ENCODE measurements at places on chromosomes 1 and 21. TPM values are rescaled to one million over a fixed set of nuclear protein-coding genes. Genes with fewer than 3 reads are reported as not detected.
A peak's percentile ranks its signal among the peaks of the same experiment; 100 is the strongest.

- no peaks in the 10 kb centered on the region for H3K4me1 ChIP-seq
- H3K4me3 ChIP-seq, result no peak overlapping the region
- no peaks in the 10 kb centered on the region for H3K27me3 ChIP-seq
- no peaks in the 10 kb centered on the region for H3K36me3 ChIP-seq
Measured at GRCh38 chr1:187157552-187157951, 328.8 kb downstream of the PLA2G4A start.

Gene MAN1C1
- total RNA-seq, result 6.9 TPM

GRCh38 chr1:232923739-232924386, 26.5 kb upstream of the NTPCR start:
- no peak for DNase-seq
- H3K27ac ChIP-seq, result no peak overlapping the region
- no peaks in the 10 kb centered on the region for H3K27me3 ChIP-seq
- no peak overlapping the region for H3K4me3 ChIP-seq
- no peaks in the 10 kb centered on the region for H3K4me1 ChIP-seq

GRCh38 chr1:26900815-26901511, 696 bp upstream of the GPATCH3 start:
- H3K4me3 ChIP-seq, result peak overlapping the region; percentile 97
- peak overlapping the region; percentile 86 for H3K27ac ChIP-seq
- no peaks in the 10 kb centered on the region for H3K27me3 ChIP-seq

- no peak for DNase-seq
- no peaks in the 10 kb centered on the region for H3K36me3 ChIP-seq
- no peak within 1 kb of the TSS for H3K27ac ChIP-seq
- H3K4me3 ChIP-seq, result peak within 1 kb of the TSS; percentile 70
Measured at GRCh38 chr1:19664453-19665185, at the start of gene HTR6. HTR6 (plus strand) TSS chr1:19664875; CDS start chr1:19665754, 879 bp downstream.

Gene EXTL1
- 0.98 TPM for total RNA-seq

Gene CACYBP
- total RNA-seq, result 68.2 TPM

Gene CRABP2
- total RNA-seq, result 28.2 TPM

DNA sequence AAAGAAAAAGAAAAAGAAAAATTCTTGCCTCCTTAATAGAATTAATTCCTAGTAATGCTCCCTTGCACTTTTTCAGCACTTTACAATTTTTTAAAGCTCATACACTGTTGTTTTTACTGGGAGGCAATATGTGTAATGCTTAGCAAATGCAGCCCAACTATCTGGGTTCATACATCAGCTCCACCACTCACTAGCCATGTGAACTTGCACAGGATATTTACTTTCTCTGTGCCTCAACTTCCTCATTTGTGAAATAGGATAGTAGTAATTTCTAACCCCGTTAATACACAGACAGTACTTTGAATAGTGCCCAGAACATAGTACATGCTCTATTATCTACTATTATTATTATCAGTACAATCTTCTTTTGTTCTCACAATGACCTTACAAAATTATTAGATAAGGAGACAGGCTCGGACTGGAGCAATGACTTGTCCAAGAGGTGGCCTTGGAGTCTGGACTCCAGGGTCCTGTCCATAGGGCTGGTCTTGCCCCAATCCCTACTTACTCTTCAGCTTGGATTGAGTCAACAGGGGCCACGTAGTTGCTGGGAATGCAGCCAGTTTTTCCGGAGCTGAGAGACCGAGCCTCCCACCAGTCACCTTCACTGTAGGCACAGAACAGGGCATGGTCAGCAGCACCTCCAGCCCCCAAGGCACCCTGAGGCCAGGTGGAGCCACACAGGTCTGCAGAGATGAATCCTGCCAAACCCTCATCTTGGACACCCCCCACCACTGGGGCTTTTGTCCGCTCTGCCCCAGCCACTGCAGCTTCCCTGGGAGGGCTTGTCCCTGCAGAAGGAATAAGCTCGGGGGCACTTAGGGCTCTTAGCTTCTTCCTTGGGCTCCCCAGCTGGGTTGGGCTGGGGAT, 13.7 kb downstream of the FGR start:
- no peak for DNase-seq
- H3K27ac ChIP-seq, result no peak overlapping the region
- H3K36me3 ChIP-seq, result no peaks in the 10 kb centered on the region
- no peaks in the 10 kb centered on the region for H3K27me3 ChIP-seq

GRCh38 chr21:28308516-28308915, 684.2 kb downstream of the LTN1 start:
- H3K27me3 ChIP-seq, result no peaks in the 10 kb centered on the region
- no peaks in the 10 kb centered on the region for H3K4me1 ChIP-seq
- no peak for DNase-seq
- no peak overlapping the region for H3K4me3 ChIP-seq
- H3K27ac ChIP-seq, result no peak overlapping the region

DNA sequence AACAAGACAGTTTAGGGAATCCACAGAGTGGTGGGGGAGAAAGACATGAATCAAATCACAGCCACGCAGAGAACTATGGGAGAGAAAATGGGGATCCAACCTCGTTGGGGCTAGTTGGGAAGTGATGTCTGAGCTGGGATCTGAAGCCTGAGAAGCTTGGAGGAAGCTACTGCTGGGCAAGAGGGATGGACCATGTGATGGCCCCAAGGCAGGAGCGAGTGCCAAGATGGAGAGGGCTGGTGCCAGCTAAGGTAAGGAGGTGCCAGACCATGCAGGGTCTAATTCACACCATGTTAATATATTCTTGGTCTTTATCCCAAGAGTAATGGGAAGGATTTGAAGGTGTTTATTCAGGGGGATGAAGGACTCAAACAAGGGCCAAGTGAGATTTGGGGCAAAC, 18.2 kb upstream of the TCEA3 start:
- DNase-seq, result peak; percentile 70
- no peaks in the 10 kb centered on the region for H3K36me3 ChIP-seq
- no peak overlapping the region for H3K4me3 ChIP-seq

- no peak overlapping the region for H3K27ac ChIP-seq
- DNase-seq, result no peak
- no peak overlapping the region for H3K4me3 ChIP-seq
- H3K27me3 ChIP-seq, result no peaks in the 10 kb centered on the region
- H3K36me3 ChIP-seq, result no peaks in the 10 kb centered on the region
Measured at GRCh38 chr1:175164751-175165150, 27.8 kb downstream of the KIAA0040 start.

Gene CAMTA1
- total RNA-seq, result 61.9 TPM

GRCh38 chr1:67308136-67308535, 463 bp downstream of the IL12RB2 start:
- H3K36me3 ChIP-seq, result no peaks in the 10 kb centered on the region
- no peak overlapping the region for H3K27ac ChIP-seq
- no peaks in the 10 kb centered on the region for H3K4me1 ChIP-seq
- DNase-seq, result no peak
- H3K27me3 ChIP-seq, result no peaks in the 10 kb centered on the region

- H3K27ac ChIP-seq, result no peak overlapping the region
- H3K27me3 ChIP-seq, result no peaks in the 10 kb centered on the region
- no peaks in the 10 kb centered on the region for H3K4me1 ChIP-seq
Measured at GRCh38 chr21:45085700-45086099, 11.3 kb downstream of the ADARB1 start.

Gene TDRD10
- total RNA-seq, result 2.9 TPM

GRCh38 chr21:43727519-43728153, 8.7 kb downstream of the PDXK start:
- no peaks in the 10 kb centered on the region for H3K27me3 ChIP-seq
- peak overlapping the region; percentile 29 for H3K4me3 ChIP-seq
- peak overlapping the region; percentile 91 for H3K27ac ChIP-seq
- H3K4me1 ChIP-seq, result peaks cover 39% of the 10 kb centered on the region
- H3K36me3 ChIP-seq, result no peaks in the 10 kb centered on the region

Gene ENTREP3
- total RNA-seq, result 12.1 TPM

- H3K27me3 ChIP-seq, result no peaks in the 10 kb centered on the region
- H3K4me1 ChIP-seq, result no peaks in the 10 kb centered on the region
- no peak for DNase-seq
- no peaks in the 10 kb centered on the region for H3K36me3 ChIP-seq
Measured at GRCh38 chr21:27515676-27516075, 548.8 kb upstream of the ADAMTS5 start.

Gene TRIM17
- total RNA-seq, result 9.5 TPM

Gene FCRL5
- not detected for total RNA-seq

Gene SLC6A17
- total RNA-seq, result under 0.01 TPM

DNA sequence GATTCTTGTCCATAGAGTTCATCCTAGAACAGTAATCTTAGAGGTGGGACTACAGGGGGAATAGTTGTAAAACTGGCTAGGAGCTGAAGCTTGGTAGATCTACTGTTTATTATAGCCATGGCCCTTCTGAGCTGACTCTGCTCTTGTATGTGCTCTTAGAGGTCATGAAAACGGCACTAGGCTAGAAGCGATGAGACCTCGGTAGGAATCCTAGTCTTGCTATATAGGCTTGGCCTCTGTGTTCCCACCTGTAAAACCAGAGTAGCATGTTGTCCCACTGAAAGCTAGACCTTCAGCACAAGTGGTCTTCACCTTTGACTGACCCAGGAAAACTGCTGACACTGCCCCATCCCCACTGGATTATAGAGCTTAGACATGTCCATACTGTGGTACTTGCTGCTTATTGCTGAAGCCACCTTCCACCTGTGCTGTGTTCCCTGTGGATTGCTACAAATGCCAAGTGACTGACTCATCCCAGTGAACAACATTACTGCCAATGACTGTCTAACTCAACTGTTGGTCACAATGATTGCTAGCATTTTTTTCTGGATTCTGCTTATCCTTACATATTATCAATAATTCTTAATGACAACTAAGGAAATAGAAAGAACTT, 23.0 kb upstream of the PIGC start:
- no peak overlapping the region for H3K27ac ChIP-seq
- H3K4me3 ChIP-seq, result no peak overlapping the region
- H3K27me3 ChIP-seq, result no peaks in the 10 kb centered on the region
- no peaks in the 10 kb centered on the region for H3K4me1 ChIP-seq

- H3K27ac ChIP-seq, result peak overlapping the region; percentile 80
- H3K27me3 ChIP-seq, result no peaks in the 10 kb centered on the region
- H3K4me1 ChIP-seq, result no peaks in the 10 kb centered on the region
- DNase-seq, result no peak
- no peaks in the 10 kb centered on the region for H3K36me3 ChIP-seq
- no peak overlapping the region for H3K4me3 ChIP-seq
Measured at GRCh38 chr1:209412566-209412965, 170.9 kb upstream of the CAMK1G start.

DNA sequence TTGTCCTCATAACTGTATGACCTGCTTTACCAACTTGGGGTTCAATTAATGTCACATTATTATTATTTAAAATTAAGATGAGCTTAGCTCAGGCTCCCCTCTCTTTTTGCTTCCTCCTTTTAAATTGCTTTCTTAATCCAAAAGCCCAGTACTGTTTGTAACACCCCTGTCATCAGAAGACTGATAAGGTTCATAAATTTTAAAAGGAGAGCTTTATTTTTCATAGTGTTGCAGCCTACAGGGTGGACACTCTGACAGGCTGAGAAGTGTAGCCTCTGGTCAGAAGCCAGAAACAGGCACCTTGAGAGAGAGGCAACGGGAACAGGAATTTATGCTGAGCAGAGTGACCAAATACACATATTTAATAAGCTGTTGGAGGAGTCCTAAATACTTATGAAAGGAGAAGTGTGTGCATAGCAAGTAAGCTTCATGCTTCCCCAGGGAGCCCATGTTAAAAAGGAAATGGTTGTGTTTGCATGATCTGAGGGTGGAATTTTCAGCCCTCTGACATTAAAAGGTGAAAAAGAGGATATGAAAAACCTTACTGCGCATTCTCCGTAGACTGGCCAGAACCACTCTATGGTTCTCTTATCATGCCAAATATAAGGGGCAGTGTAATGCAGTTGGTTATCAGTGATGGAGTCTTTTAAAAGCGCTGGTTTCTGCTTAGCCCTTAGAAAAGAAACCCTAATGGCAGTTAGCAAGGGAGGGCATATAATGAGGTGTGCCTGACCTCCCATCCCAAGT, 30.5 kb upstream of the FGGY start:
- DNase-seq, result no peak
- H3K4me3 ChIP-seq, result no peak overlapping the region
- no peaks in the 10 kb centered on the region for H3K4me1 ChIP-seq
- H3K36me3 ChIP-seq, result no peaks in the 10 kb centered on the region
- H3K27ac ChIP-seq, result no peak overlapping the region

Gene AKR7A3
- total RNA-seq, result 7.9 TPM

DNA sequence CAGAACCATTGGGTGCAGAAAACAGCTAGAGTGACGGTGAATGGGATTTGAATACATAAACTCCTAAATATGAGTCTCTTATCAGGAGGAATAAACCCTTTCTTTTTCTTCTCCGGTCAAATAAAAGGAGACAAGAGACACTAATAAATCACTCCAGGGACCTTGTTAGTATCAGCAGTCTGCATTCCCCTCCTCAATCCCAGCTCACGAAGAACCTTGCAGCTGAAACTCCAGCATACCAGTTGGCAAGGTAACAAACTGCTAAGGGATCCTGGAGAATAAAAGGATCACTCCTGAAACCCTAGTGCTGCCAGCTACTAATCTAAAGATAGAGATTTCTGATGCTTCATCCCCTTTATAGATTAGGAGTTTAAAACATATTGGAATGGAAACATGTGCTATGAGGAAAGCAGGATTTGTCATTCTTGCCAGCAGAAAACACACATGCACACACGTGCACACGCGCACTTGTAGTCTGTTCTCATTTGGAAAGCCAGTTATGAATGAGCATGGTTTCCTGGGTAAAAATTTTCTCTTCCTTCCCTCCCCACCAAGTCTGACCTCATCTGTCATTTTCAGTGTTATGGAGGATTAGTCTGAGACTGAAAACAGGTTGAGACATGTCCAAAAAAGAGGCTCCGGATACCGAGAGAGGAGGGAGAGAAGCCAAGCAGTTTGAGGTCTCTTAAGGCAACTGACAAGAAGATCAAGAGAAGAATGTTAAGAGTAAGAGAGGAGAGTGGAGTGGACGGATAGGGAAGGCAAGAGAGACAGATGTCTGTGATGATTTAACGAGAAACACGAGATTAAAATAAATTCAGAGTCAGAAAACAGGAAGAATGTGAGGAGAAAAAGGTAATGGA, 10.9 kb downstream of the IER5 start:
- H3K36me3 ChIP-seq, result no peaks in the 10 kb centered on the region
- H3K27ac ChIP-seq, result peak overlapping the region; percentile 27
- H3K27me3 ChIP-seq, result no peaks in the 10 kb centered on the region
- H3K4me1 ChIP-seq, result peaks cover 11% of the 10 kb centered on the region
- no peak overlapping the region for H3K4me3 ChIP-seq

DNA sequence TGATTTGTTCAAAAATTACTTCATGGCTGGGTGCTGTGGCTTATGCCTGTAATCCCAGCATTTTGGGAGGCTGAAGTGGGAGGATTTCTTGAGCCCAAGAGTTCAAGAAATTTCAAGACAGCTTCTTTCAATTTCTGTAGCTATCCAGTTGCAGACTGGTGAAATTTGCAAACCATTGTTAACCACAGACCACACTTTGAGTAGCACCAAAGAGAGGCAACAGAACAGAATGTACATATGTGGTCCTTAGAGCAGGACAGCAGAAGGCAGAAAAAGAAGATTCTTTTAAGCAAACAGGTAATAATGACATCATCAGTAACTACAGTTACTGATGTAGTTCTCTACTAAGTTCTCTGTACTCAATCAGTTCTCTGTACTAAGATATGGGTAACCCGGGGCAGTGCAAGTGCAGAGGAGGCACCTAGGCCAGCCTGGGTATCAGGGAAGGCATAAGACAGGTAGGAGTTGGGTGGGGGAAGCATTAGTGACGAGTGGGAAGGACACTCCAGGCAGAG, 5.5 kb upstream of the KLF17 start:
- H3K36me3 ChIP-seq, result no peaks in the 10 kb centered on the region
- no peak overlapping the region for H3K4me3 ChIP-seq
- H3K4me1 ChIP-seq, result no peaks in the 10 kb centered on the region

All from breast epithelium (tissue), 4 donors.